Heart right ventricle (tissue), 16 donors: ENCODE measurements at places on chromosomes 1 and 21. TPM values are rescaled to one million over a fixed set of nuclear protein-coding genes. Genes with fewer than 3 reads are reported as not detected.

The NR0B2 gene
- 14.7 TPM for total RNA-seq

The DNASE2B gene
- not detected for total RNA-seq

The HRNR gene
- not detected for total RNA-seq

The IL19 gene
- not detected for total RNA-seq

The INTS11 gene
- total RNA-seq, result 44.7 TPM

The IFNLR1 gene
- total RNA-seq, result 2.6 TPM
